ENCODE measurements at places on chromosomes 12 and 14.

GRCh38 chr14:97604731-97605130, 807.5 kb downstream of the VRK1 start:
- no peak for DNase-seq

DNA sequence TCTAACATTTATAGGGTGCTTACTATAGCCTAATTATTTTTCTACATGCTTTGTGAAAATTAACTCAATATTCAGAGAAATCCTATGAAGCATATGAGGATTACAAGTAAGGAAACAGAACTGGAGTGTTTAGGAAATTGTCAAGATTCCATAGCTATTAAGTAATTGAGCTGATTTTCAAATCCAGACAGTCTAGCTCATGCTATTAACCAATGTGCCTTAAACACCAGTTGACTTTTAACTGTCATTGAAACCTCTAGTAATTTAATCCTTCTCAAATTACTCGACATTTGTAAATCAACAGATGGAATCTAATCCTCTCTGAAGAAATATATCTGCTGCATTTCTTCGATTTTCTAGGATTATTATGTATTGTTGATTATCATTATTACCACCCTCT, 488.9 kb downstream of the MDGA2 start:
- no peak for DNase-seq

GRCh38 chr12:112166051-112167015, 41.0 kb downstream of the TRAFD1 start:
- DNase-seq, result no peak

DNA sequence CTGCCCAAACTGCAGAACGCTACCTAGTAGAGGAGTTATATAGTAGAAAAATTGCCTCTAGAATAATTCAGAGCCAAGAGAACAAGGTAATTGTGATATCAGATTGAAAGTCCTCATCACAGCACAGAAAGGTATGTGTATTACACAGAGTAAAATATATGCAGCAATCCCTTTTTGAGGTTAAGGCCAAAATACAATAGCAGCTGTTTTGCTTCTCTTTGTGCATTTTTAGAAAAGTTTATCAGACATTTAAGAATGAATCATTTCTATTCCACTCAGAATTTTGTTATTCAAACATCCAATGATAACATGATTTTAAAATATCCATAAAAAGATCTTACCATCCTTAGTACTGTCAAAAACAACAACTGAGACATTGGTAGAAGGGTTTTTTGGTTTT, 45.1 kb downstream of the GNPTAB start:
- no peak for DNase-seq

- no peak for DNase-seq
These were observed 938 bp upstream of the MAX start for GRCh38 chr14:65103150-65103760.

DNA sequence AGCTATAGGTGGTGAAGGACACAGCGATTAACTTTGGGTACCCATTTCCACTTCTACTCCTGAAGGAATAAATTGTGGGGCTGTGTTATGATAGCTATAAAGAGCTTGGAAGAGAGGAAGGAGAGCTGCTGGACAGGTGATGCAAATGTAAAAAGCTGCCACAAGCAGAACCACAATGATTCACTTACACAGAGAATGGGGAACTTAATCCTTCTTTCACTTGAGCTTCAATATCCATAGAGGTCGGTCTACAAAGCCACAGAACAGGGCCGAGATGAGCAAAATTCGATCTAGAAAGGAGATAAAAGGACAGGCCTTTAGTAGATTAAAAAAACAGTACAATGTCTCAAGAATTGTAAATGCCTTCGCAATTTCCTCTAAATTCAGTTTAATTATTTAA, 831.1 kb downstream of the LRFN5 start:
- no peak for DNase-seq

- no peak for DNase-seq
These were observed 76.9 kb downstream of the PPHLN1 start for GRCh38 chr12:42402821-42403411.

DNA sequence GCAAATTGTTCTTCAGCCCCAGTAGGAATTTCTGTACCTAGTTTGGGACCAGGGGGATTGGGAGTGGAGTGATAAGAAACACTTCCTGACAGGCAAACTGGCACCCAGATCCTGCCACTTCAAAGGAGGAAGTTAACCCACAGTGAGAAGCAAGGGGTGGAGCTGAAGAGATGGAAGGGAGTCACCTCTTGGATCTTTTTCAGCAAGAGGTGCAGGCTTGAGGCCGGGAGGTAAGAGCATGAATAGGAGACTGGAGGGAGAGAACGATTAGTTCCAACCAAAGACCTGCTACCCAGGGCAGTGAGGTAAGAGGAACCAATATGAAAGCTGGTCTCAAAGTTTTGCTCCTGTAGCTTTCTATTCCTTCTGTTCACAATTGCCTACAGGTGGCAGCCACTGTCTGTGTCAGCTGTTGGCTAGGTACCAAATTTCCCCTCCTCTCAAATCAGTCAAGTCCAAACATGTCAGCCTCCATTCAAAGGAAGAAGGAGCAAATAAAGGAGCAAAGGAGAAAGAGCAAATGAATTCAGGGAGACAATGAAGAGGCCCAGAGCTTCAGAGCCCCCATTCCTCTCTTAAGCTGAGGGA, 14.9 kb upstream of the TAC3 start:
- DNase-seq, result no peak

DNA sequence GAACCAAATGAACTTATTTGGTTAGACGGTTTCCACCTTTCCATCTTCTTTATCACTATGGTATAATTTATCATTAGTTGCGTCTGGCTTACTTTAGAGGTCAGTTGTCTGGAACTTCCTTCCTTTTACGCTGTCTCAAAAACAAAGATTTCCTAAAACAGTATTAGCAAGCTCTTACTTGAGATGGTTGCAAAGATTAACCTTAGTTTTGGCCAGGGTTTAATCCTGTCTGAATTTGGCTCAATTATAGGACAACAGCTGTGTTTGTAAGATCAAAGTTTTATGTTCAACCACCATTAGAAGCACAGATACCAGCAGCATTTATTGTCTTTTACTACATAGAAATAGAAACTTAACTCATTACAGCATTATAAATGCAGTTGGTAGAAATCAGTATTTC, 7.9 kb upstream of the WASHC3 start:
- DNase-seq, result no peak

GRCh38 chr14:65354715-65355114, 57.8 kb upstream of the FUT8 start:
- DNase-seq, result no peak

DNA sequence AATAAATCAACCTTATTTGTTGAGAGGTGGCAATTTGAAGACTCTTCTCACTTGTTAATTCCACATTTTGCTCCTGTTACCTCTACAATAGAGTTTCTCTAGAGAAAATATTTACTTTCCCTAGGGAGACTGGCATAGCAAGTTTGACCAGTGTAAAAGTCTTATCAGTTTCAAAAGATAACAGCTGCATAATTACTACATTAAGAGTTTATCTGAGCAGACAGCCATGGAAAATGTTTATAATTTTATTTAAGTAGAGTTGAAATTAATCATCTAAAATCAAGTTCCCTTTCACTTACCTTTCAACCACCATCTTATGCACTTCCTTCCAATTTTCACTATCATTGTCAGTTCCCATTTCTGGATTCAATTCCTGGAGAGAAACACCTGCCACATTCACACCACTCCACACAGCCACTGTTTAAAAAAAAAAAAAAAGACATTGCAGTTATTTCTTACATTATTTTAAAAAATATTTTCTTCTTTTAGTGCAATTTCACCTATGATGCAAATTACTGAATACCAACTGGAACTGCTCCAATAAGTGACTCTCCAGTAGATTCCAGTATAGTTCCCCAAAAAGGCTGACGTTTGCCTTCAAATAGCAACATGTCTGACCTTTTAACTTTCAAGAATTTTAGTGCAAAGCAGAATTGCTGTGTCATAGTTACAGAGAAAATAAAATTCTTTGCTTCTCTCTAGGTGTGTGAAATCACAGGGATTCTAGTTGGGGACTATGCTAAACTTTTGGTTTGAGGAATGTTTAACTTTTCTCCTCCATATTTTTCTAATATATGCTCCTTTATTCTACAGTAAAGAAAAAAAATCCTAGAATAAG, 19.4 kb downstream of the LDHB start:
- no peak for DNase-seq

- no peak for DNase-seq
These were observed 57.8 kb upstream of the ACTN1 start for GRCh38 chr14:69036757-69037506.

GRCh38 chr12:132271755-132272092, 57.7 kb downstream of the GALNT9 start:
- DNase-seq, result no peak

DNA sequence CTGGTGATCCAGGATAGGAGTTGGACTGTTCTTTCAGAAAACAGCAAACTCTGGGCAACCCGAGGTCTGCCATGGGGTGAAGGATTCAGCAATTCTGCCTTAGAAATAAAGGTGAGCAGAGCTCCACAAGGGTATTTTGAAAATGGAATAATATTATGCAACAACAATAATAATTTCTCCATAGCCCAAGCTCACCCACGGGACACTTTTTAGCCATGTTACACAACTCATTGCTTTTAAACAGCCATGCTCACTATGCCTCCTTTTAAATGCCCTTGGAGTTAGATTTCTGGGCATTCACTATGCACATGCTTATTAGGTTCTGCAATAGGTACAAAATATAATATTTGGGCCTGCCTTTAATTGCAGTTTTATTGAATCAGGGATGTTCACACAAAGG, 37.2 kb downstream of the SLC35F4 start:
- DNase-seq, result no peak

- DNase-seq, result peak; percentile 61
These were observed at the start of gene BDKRB2 for GRCh38 chr14:96204151-96205058. Gene BDKRB2 (plus strand): TSS chr14:96204839. CDS start chr14:96237108, 32,269 bp downstream.

GRCh38 chr14:95487669-95488084, 28.8 kb downstream of the SYNE3 start:
- DNase-seq, result no peak

DNA sequence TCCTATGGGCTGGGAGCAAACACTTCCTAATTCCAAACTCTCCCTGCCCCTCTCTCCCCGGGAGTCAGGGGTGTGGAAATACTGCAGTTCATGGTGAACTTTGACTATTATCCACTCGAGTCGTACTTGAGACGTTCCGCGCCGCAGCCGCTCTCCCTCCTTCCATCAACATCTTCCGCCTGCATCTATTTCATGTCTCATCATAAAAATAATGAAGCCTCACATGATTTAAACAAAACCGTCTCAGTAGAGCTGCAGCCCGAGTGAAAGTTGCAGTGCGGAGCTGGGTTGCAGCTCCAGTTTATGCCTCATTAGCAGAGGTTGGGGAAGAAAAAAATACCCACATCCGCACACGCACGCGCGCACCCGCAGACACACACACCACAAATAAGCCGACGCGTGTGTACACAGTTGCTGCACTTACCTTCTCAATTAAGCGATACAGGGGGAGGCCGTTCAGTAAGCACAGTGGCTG, 283 bp downstream of the LMO3 start:
- peak; percentile 20 for DNase-seq

DNA sequence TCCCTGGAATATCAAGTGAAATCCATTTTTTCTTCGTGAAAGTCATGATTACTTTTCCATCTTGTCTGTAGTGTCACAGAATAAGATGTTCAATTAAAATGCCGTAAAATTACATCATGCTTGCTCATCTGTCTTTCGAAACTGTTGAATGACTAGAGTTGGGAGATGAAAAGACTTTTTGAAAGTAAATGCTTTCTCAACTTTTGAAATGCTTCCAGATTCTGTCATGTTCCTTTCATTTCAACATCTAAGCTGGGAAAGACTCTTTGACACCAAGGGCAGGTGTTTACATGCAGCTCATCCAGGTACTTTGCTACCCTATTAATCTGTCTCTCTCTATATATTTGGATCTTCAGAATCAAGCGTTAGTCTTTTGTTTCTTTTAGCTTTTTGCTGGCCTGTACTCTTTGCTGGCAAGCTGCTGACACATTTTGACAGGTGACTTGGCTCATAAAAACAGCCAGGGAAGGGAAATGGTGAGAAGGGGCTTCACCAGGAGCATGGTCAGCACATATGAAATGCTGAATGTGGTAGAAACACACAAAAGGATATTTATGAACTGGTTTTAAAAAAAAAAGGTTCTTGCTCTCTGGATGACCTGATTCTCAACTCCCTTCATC, 77.0 kb upstream of the METAP2 start:
- no peak for DNase-seq

GRCh38 chr12:12926571-12927071, 25.3 kb downstream of the GPRC5D start:
- no peak for DNase-seq

- DNase-seq, result no peak
These were observed 114.2 kb downstream of the RIN3 start for GRCh38 chr14:92627707-92628215.

DNA sequence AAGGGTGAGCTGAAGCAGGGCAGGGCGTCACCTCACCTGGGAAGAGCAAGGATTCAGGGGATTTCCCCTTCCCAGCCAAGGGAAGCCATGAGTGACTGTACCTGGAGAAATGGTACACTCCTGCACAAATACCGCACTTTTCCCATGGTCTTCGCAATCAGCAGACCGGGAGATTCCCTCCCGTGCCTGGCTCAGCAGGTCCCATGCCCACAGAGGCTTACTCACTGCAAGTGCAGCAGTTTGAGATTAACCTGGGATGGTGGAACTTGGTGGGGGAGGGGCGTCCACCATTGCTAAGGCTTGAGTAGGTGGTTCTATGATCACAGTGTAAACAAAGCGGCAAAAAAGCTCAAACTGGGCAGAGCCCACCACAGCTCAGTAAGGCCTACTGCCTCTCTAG, 11.0 kb upstream of the DHRS4 start:
- no peak for DNase-seq

GRCh38 chr12:122058549-122059149, 19.9 kb upstream of the MLXIP start:
- no peak for DNase-seq
